Umbilical cord (tissue), 2 donors: ENCODE measurements at places on chromosomes 4 and X. TPM values are rescaled to one million over a fixed set of nuclear protein-coding genes. Genes with fewer than 3 reads are reported as not detected.

The SULT1B1 gene
- 7.9 TPM for total RNA-seq

The NR0B1 gene
- not detected for total RNA-seq

The ANK2 gene
- 36.8 TPM for total RNA-seq

The TXK gene
- total RNA-seq, result 0.48 TPM

The ALPK1 gene
- total RNA-seq, result 27.0 TPM

The EDNRA gene
- total RNA-seq, result 35.4 TPM

The RNF113A gene
- 14.7 TPM for total RNA-seq

The KLF8 gene
- 7.2 TPM for total RNA-seq

The RAB40A gene
- total RNA-seq, result 11.3 TPM
